Upper lobe of right lung (tissue), 1 donor: ENCODE measurements at places on chromosomes 11 and 22. TPM values are rescaled to one million over a fixed set of nuclear protein-coding genes. Genes with fewer than 3 reads are reported as not detected.

The PTH gene
- not detected for total RNA-seq

The OR8D2 gene
- total RNA-seq, result not detected

GRCh38 chr22:42661985-42662831 lies 13.0 kb upstream of the CYB5R3 start:
- peak overlapping the region; percentile 17 for H3K27ac ChIP-seq
- peak overlapping the region; percentile 56 for H3K4me3 ChIP-seq
- H3K4me1 ChIP-seq, result peaks cover 3% of the 10 kb centered on the region
- H3K27me3 ChIP-seq, result no peaks in the 10 kb centered on the region

GRCh38 chr11:21928847-21929246 lies 264.0 kb upstream of the ANO5 start:
- H3K4me1 ChIP-seq, result no peaks in the 10 kb centered on the region
- no peaks in the 10 kb centered on the region for H3K36me3 ChIP-seq
- no peak overlapping the region for H3K4me3 ChIP-seq
- no peak for DNase-seq
- no peak overlapping the region for H3K27ac ChIP-seq

- peaks cover 10% of the 10 kb centered on the region for H3K27me3 ChIP-seq
- no peaks in the 10 kb centered on the region for H3K36me3 ChIP-seq
- no peak for DNase-seq
- peaks cover 19% of the 10 kb centered on the region for H3K4me1 ChIP-seq
- no peak overlapping the region for H3K27ac ChIP-seq
- H3K4me3 ChIP-seq, result no peak overlapping the region
Measured at GRCh38 chr11:134032501-134033091, 36.3 kb upstream of the JAM3 start.
